ENCODE measurements at places on chromosomes 2 and 18.

- peak; percentile 99 for DNase-seq
Observed at GRCh38 chr18:3595369-3596273, 145.6 kb downstream of the TGIF1 start.

GRCh38 chr2:11132036-11132671 is 23.1 kb upstream of the SLC66A3 start:
- no peak for DNase-seq

GRCh38 chr2:203625701-203626100 is 80.7 kb upstream of the CD28 start:
- DNase-seq, result no peak

DNA sequence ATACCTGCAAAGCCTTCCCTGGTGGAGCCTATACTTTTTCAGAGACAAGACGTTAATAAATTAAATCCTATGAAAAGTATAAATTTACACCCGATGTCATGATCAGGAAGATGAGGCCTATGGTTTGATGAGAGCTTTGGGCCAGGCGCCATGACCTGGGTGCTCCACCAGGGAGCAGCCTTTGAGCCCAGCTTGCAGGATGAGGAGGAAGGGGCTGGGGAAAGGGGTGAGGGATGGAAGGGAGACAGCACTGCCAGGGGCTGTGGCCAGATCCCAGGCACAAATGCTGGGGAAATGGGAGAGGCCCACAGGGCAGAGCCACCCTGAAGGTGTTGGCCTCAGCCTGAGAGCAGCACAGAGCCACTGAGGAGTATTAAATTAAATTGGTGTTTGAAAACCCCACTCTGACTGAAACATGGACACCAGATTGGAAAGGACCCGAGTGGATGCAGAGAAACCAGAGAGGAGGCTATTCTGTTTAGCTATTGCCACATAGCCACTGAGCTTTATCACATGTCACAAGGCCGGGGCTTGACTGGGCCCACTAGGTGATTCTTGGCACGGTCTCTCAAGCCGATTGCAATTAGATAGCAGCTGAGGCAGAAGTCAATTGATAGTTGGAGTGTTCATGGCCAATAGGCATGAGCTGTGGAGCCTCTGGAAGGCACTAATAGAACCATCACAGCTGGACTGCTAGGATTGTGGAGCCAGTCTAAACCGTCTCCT is 9.6 kb upstream of the FAHD2A start:
- DNase-seq, result no peak

GRCh38 chr2:127953849-127954248 is 68.1 kb upstream of the AMMECR1L start:
- no peak for DNase-seq

- no peak for DNase-seq
Observed at GRCh38 chr18:2606335-2606734, 35.0 kb downstream of the NDC80 start.

GRCh38 chr2:31243053-31243452 is 9.1 kb downstream of the EHD3 start:
- no peak for DNase-seq

DNA sequence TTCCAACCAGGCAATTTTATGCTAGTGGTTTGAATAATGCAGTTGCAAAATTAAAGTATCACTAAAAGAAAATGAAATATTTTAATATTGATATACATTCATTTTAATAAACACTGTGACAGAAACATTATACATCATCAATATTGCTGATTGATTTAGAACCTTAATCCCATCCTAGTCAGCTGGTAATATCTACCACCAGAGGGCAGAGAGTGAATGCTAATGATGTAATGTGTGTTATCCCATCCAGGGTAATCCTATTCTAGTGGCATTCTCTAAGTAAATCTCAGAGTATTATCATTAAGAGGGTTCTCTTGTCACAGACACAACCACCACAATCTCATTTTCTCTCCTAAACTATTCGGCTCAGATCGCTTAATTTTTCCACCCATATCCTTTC is 477.4 kb downstream of the CPS1 start:
- DNase-seq, result no peak

Data from retinal pigment epithelial cell (primary cell).